Smooth muscle cell of the coronary artery (primary cell): ENCODE measurements at places on chromosomes 5 and 9. TPM values are rescaled to one million over a fixed set of nuclear protein-coding genes. Genes with fewer than 3 reads are reported as not detected.

INSYN2B gene
- total RNA-seq, result 3.3 and 4.0 TPM in 2 replicates

IL31RA gene
- total RNA-seq, result 0.82 TPM in 1 of 2 replicates, not detected in the other

PITX1 gene
- 0.12 and 0.68 TPM in 2 replicates for total RNA-seq

SLC12A7 gene
- total RNA-seq, result 11.1 and 23.3 TPM in 2 replicates

PCDHA6 gene
- total RNA-seq, result 0.53 and 2.9 TPM in 2 replicates

PCDHGA11 gene
- total RNA-seq, result 4.7 and 7.1 TPM in 2 replicates

RIOK2 gene
- total RNA-seq, result 12.6 and 23.8 TPM in 2 replicates

PCDHGA8 gene
- total RNA-seq, result 2.0 and 4.0 TPM in 2 replicates
